ENCODE measurements at places on chromosomes 5 and 9.
A peak's percentile ranks its signal among the peaks of the same experiment; 100 is the strongest.

GRCh38 chr5:112372543-112372942, 46.5 kb downstream of the EPB41L4A start:
- DNase-seq: no peak

DNA sequence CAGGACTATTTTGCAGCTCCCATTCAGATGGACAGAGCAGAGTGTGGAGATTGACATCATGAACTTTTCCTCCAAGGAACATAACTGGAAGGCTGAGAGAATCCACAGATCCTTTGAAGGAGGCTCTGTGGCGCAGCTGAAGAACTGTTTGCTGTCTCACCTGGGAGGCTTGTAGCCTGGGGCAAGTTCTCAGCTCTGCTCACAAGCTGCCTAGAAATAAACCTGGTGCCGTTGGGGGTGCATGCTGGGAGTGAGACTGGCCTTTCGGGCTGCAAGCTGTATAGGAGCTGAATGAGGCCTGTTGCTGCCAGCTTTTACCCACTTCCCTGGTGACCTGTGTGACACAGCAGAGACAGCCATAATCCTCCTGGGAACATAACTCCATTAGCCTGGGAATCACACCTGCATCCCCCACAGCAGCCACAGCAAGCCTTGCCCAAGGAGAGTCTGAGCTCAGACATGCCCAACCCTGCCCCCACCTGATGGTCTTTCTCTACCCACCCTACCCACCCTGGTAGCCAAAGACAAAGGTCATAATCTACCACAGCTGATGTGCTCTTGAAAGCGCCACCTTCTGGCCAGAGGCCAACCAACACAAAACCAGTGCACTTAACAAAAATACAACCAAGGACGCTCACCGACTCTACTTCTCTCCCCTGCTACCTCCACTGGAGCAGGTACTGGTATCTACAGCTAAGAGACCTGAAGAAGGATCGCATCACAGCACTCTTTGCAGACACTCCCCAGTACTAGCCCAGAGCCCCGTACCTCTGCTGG, 205.1 kb upstream of the MRPS30 start:
- no peak for DNase-seq

- no peak for DNase-seq
Observed at GRCh38 chr5:18141222-18141621, 507.0 kb downstream of the TAF11L14 start.

DNA sequence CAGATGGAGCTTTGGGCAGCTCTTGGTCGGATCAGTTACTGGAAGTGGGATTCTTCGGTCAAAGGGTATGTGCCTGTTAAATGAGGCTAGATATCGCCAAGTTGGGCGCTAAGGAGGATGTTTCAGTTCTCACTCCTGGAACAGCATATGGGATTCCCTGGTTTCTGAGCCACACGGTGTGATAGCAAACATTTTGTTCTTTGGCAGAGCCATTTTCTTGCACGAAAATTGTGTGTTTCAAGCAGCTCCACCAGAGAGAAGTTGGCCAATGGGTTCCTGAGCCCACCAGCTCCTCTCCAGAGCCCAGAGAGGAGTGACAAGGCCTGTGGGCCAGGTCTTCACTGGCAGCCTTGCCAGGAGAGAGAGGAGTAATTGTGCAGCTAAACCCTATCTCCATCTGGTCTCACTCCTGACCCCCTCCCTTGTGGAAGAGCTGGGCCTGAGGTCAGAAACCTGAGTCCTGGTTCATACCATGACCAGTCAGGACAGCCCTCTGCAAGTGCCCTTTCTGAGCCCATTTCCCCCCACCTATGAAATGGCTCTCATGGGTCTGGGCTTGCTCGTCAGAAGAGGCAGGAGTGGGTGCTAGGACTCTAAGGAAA, 10.7 kb upstream of the SLC6A7 start:
- no peak for DNase-seq

GRCh38 chr9:78143281-78144007, 92.4 kb upstream of the CEP78 start:
- DNase-seq: peak; percentile 47

DNA sequence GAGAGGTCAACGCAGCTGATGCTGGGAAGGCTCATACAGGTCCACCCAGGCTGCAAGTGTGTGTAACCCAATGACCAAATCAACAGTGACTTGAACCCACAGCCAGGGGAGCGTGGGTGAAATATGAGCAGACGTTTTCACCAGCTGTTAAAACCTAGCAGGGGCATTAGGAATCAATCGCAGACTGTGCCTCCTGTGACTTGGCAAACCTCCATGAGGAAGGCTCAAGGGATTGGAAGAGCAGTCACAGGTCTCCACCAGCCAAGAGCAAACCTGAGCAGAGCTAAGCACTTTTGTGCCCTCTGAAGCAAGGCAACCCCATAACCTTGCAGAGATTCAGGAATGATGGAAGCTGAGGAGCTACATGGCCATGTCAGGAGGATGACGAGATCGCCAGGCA, 25.5 kb downstream of the INSYN2B start:
- no peak for DNase-seq

Measured in GM06990 (cell line).